GM13976 (cell line): ENCODE measurements at places on chromosomes 12 and 14.

DNA sequence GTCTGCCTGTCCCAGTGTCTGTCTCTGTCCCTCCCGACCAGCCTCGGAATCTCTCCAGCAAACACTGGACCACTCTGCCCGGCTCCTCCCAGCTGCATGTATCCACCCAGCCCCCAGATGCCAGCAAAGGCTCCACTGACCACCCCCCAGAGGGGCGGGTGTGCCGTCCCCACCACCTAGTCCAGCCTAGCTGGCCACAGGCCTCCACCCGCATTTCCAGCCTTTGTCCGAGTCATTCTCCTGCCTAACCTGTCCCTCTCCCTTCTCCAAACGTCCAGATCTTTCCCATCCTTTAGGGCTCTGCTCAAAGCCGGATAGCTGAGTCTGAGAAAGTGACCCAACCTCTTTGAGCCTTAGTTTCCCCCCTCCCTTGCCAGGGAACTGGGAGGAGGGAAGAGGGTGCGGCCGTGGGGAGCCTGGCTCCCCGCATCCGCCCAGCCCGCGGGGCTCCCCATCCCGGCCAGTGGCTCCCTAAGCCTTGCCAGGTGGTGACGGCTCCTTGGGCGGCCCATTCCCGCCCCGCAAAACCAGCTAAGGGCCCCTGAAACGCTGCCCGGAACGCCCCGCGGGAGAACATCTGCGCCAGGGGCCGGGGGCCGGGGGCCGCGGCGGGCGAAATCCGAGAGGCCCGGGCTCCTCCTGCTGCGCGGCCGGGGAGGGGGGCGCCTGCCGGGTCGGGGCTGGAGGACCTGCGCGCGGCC is 34.6 kb upstream of the ANKRD9 start:
- peak; percentile 28 for DNase-seq

DNA sequence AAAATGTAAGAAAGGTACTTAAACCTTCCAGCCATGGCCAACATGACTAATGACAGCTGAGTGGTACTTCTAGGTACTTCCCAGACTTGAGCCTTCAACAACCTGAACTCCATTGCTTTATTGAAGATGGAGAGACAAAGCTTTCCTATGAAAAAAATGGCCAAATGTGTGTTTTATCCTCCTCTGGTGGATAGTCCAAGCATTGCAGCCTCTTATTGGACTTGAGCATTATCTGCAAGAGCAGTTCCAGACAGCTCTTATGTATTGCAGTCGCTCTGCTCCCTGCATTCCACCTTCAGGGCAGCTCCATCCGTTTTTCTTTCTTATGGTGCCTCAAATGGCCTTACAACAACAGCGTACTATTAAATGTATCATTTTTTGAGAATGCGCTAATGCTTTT is 588.2 kb downstream of the NRXN3 start:
- peak; percentile 25 for DNase-seq

DNA sequence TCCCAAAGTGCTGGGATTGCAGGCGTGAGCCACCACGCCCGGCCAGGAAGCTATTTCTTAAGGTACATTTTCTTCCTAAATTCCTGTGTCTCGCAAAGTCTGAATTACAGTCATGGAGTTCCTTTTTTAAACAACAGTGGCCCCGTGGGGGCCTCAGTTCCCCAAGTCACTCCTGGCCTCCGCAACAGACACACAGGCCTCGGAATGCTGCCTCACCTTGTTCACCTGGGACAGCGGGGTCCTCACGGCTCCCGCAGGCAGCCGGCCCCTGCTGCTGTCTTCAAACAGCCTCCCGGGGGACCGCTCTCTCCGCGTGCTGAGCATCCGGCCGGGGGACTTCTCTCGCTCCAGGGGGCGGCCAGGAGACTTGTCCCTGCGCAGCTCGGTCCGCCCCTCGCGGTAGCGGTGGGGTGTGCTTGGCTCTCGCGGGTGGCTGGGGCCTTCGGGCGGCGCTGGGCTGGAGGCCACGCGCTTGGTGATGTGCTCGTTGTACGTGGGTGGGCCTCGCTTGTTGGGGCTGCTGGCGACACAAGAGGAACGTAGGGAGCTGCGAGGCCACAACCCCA is 22.1 kb downstream of the PRKAB1 start:
- no peak for DNase-seq

- DNase-seq: no peak
These were observed 109.5 kb downstream of the INSM2 start for GRCh38 chr14:35643513-35643912.

DNA sequence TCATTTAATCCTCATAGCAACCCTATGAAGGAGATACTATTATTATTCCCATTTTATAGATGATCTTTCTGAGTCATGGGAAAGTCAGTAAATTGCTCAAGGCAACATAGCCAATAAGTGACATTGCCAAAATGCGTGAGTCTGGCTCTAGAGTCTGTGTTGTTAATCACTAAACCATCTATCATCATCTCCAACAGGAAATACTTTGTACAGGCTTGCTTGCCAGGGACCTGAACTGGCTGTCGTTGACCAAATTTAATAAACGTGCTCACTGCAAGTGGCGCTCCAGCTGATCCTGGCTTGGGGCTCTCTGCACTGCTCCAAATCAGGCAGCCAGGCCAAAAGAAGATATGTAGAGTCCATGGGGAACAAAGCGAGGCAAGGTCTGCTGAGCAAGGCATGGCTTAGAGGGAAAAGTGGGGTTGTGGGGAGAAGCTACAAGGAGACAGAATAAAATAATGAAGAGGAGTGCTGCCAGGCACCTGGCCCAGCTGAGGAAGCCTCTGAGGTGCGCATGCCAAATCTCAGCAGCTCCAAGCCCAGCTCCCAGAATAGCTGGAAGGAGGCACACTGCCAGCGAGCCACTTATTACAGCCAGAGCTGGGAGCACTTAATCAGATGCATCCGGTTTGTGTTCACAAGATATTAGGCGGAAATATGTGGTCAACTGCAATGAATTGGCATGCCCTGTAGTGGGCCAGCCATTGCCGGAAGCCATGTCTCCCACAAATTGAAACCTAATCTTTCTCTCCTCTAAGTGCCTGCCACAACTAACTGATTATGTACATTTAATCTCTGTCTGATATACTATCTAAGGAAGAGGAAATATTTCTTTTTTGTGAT is 43.3 kb upstream of the PTPRO start:
- DNase-seq: no peak

DNA sequence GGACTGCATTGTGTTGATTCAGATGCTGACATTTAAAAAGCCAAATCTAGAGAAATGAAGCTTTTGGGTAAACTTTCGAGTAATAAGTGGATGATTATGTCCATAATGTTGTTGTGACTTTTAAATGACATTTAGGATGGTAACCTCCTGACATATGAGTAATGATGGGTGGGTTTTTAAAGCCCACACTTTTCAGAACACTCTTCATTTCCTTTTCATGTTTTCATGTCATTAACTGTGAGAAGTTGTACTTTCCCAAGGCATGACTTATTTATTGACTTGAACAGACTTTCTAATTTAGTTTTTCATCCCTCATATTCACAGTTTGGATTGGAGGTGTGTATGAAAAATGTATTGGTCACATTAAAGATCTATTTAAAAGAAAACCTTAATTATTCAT is 35.5 kb downstream of the RGS6 start:
- no peak for DNase-seq

GRCh38 chr12:120399531-120399930 is 30.6 kb upstream of the MSI1 start:
- peak; percentile 49 for DNase-seq

- DNase-seq: no peak
These were observed 13.4 kb upstream of the SLC38A4 start for GRCh38 chr12:46839232-46839631.

GRCh38 chr12:14396071-14396470 is 30.6 kb downstream of the ATF7IP start:
- DNase-seq: peak; percentile 39

- no peak for DNase-seq
These were observed 22.2 kb downstream of the TMEM63C start for GRCh38 chr14:77203611-77204458.

GRCh38 chr14:61483476-61483875 is 162.1 kb downstream of the PRKCH start:
- no peak for DNase-seq

DNA sequence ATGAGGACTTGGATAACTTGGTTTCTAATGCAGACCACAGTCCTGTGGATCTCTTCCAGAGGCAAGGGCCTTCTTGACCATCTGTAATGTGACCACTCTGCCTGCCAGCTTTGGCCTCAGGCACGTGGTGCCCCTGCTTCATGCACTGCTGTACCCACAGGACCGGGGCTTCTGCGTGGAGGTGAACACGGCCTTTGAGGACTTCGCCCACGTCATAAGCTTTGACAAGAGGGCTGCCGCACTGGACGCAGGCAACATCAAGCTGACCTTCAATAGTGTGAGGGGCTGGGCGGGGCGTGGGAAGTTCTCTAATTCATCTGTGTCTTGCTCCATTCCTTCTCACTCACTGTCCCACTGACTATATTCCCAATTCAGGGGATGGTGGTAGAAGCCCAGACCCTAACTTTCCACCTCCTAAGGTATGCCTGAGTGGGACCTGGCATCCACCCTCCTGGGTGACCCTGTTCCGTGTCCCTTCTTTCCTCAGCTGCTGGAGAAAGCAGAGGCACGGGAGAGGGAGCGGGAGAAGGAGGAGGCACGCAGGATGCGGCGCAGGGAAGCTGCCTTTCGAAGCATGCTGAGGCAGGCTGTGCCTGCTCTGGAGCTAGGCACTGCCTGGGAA is 18.5 kb downstream of the PRPF40B start:
- no peak for DNase-seq

GRCh38 chr14:55843718-55844403 is 263.9 kb downstream of the KTN1 start:
- no peak for DNase-seq

DNA sequence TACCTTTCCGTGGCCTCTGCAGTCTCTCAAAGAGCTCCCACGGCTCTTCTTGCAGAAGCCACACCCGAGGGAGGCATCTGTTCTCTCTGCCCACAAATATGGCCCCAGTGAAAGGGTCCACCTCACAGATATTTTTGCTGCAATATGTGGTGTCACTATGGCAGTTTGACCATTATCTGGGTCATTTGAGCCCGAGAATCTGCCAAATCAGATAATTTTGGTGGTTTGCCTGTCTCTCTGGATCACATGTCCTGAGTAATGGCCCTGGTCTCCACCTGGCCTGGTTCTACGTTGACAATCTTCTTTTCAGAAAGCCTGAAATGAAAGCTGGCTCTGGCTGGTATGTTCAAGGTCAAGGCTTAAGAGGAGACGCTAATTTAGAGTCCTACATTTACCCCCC is 5.7 kb upstream of the WSCD2 start:
- no peak for DNase-seq

DNA sequence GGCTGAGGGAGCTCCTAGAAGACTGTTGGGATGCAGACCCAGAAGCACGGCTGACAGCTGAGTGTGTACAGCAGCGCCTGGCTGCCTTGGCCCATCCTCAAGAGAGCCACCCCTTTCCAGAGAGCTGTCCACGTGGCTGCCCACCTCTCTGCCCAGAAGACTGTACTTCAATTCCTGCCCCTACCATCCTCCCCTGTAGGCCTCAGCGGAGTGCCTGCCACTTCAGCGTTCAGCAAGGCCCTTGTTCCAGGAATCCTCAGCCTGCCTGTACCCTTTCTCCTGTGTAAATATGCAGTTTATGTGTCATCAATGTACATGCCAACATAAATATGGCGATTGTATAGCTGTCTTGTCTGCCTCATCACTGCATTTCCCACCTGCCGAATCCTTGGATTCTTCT is 7.5 kb downstream of the AMHR2 start:
- no peak for DNase-seq

GRCh38 chr12:64457032-64457431 is 5.1 kb downstream of the TBK1 start:
- DNase-seq: no peak

- DNase-seq: no peak
These were observed 10.4 kb upstream of the SLC8B1 start for GRCh38 chr12:113345318-113345717.

- DNase-seq: no peak
These were observed 23.4 kb downstream of the RNFT2 start for GRCh38 chr12:116761499-116761898.

GRCh38 chr12:129075460-129076208 is 222.4 kb downstream of the GLT1D1 start:
- DNase-seq: no peak

DNA sequence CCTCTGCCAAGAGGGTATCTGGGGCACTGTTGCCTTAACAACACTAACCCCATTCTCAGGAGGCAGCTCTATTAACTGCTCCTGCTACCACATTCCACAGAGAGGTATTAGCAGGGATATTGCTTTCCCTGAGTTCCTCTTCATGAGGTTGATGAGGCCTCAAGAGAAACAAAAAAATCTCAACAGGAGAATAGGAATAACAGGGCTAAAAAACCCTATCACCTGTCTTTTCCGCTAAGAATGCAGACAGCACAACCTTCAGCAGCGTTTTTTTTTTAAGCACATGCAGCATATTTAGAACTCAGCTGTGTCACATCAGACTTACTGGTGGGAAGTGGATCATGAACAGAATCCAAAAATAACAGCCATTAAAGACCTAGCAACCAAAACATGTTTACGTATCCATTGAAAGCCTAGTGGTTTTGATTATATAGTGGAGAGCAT is 29.2 kb downstream of the ATF7 start:
- no peak for DNase-seq

DNA sequence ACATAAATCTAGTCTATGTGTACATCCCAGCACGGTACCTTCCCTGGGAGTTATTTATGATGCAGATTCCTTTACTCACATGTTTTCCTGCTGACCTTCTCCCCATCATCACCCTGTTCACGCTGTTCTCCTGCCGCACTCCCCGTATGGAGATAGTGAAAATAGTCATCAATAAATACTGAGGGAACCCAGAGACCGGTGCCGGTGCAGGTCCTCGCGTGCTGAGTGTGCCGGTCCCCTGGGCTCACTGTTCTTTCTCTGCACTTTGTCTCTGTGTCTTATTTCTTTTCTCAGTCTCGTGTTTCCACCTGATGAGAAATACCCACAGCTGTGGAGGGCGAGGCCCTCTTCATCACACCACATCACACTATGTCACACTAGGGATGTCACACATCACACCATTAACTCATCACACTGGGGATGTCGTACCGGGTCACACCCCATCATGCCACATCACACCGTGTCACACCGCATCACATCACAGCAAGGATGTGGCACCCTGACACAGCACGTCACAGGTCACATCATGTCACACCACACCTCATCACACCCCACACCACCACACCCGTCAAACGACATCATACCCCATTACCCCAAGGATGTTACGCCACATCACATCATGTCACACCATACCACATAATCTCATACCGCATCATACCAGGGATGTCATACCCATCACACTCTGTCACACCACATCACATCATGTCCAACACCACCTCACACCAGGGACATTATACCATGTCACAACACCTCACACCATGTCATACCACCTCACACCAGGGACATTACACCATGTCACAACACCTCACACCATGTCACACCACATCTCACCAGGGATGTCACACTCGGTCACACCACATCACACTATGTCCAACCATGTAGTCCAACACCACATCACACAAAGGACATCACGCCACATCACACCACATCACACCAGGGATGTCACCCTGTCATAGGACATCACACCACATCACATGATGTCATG is 207.0 kb downstream of the TMEM121 start:
- peak; percentile 10 for DNase-seq

DNA sequence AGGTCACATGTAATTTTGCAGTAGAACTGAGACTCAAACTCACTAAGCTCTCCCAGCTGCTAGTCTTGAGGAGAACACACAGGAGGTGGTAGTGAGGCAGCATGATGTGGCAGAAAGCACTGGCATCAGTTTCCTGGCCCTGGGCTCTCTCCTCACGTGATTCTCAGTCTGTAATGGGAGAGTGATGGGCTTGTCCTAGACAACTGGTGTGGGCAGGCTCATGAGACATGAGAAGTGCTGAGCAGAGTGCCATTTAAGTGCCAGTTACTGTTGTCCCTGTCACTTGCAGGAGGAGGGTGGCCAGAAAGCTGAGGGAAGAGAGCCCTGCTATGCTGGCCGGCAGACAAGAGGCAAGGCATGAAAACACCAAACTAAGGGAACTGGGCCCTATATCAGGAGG is 48.5 kb upstream of the OVCH1 start:
- DNase-seq: no peak
